Activated CD4-positive, alpha-beta T cell treated with anti-CD3 and anti-CD28 coated beads, Interleukin-2, amount 50 U/mL, for 16 hours (primary cell): ENCODE measurements at places on chromosomes 11 and 22.

- DNase-seq, result peak; percentile 57
Measured at GRCh38 chr11:8006349-8006977, 19.3 kb downstream of the EIF3F start.

DNA sequence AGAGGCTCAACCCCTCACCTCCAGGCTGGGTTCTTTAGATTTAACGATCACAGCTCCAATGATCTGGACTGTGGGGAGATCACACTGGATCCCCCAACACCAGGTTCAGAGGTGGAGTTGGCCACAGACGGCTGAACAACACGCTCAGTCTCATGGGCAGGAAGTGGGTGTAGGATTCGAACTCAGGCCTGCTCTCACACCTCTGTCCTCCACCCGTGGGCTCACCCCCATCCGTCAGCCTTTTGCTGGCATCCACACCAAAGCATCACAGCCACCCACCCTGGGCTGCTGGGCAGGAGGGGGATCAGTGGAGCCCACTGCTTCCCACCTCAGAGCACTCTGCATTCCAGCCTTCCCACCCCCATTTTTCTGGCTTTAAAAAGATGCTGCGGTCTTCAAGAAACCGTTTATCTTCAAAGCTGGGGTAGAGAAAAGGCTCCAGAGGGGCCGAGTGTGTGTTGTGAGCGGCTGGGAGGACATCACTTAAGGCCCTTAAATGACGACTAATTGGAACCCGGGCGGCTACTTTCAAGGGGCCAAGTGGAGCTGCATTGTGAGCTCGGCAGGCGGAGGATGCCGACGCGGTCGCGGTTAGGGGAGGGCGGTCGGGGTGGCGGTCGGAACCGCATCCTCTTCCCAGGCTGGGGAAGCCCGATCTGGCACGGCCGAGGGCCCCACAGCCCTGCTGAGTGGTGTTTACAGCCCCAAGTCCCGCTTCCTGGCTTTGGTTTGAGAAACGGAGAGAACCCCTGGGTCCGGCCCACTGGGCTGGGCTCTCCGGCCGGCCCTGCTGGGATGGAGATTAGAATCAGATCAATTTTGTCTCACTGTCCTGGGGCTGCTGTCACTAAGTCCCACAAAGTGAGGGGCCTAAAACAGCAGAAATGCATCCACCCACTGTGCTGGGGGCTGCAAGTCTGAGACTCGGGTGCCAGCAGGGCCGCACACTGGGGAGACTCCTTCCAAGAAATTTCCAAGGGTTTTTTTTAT is 15.9 kb upstream of the FGF3 start:
- peak; percentile 13 for DNase-seq

GRCh38 chr11:95925011-95925410 is 1.1 kb upstream of the MTMR2 start:
- peak; percentile 18 for DNase-seq

- DNase-seq, result no peak
Measured at GRCh38 chr11:8593455-8593854, 573 bp downstream of the STK33 start.

DNA sequence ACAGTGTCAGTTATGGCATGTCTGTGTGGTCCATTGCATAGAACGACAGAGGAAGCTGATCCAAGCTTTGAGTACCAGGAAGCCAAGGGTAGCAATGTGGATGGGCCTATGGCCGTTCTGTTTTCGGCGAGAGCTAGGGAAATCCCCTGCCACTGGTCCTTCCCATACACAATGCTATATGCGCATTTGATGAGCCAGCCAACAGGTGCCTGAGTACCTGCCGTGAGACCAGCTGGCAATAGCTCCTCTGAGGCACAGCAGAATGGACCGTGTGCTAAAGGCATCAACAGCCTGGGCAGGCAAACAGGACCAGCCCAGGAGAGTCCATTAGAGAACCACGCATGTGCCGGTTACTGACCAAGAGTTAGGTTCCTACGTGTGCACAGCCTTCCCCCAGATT is 753.0 kb downstream of the NTM start:
- no peak for DNase-seq

DNA sequence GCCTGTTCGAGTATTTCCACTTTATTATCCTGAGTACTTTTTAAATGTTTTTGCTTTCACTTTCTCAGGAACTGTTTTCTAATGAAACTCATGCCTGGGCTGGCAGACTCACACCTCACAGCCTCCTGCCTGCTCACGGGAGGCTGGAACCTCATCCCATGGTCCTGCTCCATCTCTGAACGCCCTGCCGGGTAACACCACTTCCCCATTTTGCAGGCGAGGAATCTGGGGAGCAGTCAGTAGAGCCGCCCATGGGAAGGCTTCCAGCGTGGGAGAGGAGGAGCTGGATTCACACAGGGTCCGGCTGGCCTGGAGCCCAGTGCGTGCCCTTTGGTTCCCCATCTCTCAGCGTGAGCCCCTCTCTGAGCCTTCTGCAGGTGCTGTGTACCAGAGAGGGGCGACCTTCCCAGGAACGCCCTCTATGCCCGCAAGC is 53.6 kb downstream of the SCUBE1 start:
- DNase-seq, result no peak

DNA sequence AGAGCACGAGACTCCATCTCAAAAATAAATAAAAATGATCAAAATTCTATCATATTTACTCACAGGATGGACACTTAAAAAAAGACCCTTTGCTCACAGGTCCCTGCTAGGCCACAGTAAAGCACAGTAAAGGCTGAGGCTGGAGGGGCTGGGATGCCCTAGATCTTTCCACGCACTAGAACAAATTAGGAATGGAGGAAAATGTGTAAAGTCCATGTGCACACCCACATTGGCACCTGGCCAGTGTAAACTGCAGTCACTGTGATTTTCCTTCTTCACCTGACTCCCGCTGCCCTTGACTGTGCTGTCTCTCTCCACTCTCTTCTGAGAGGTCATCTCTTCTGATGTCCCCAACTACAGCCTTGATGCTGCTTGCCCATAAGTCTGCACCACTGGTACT is 195.5 kb downstream of the EFCAB6 start:
- no peak for DNase-seq

DNA sequence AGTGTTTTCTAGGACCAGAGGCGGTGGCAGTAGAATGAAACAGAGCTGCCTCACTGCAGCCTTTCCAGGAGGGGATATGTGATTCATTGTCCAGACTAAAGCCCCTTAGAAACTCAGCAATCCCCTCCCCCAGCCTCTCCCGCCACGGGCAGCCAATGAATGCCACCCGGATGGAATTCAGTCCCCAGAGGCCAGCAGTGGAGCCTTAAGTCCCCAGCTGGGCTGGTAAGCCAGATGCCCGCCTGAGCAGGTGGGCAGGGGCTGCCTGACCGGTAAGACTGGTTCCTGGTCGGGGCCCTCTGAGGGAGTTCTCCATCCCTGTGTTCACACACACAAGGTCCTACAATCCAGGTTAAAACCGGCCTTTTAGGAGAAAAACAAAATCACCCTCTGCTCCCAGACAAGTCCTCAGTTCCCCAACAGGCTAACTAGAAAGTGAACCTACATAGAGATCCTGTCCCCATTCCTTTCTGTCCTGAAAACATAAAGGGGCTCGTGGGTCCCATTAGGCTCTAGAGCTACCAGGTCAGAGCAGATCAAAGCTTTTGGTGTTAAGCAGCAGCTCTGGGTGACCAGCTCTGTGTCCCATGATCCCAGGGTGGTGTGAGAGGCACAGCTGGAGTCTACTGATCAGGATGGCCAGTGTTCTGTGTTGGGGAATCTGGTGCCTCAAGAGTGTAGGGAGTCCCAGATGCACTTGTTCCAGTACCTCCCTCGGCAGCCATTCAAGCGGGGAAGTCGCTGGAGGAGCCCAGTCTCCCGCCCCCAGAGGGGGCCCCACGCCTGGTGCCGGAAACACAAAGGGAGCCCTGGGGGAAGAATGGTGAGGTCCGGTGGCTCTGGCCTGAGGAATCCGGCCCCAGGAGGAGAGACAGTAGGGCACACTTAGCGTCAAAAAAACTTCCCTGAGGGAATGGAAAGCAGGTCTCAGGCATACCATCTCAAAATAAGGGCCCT is 2.6 kb downstream of the PATZ1 start:
- peak; percentile 39 for DNase-seq

GRCh38 chr11:71086687-71087258 is 165.6 kb downstream of the SHANK2 start:
- DNase-seq, result no peak

- no peak for DNase-seq
Measured at GRCh38 chr11:109695696-109696095, 273.7 kb downstream of the C11orf87 start.

GRCh38 chr11:85784480-85785265 is 26.3 kb downstream of the SYTL2 start:
- no peak for DNase-seq

- DNase-seq, result no peak
Measured at GRCh38 chr11:27429761-27430393, 42.7 kb downstream of the LGR4 start.

- no peak for DNase-seq
Measured at GRCh38 chr11:47348859-47349258, 3.6 kb downstream of the MYBPC3 start.

DNA sequence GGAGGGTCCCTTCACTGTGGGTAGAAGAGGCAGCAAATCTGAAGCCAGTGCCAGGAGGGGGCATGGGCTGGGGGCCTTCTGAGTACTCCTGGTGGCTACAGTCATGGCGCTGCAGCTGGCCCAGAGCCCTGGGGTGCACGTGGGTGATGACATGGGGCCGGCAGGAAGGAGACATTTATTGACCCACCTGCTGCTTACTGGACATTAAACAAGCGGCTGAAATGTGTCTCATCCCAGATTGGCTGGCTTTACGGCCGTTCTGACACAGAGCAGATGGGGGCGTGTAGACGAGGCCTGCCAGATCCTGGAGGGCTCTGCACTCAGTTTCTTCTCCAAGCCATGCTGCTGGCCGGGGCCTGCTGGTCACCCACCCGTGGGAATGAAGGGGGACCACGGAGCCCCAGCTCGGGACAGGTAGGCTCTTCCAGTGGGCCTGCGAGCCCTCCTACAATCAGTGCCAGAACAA is 906.9 kb downstream of the BRD1 start:
- DNase-seq, result no peak

- DNase-seq, result no peak
Measured at GRCh38 chr11:13102513-13102840, 93.4 kb downstream of the RASSF10 start.

DNA sequence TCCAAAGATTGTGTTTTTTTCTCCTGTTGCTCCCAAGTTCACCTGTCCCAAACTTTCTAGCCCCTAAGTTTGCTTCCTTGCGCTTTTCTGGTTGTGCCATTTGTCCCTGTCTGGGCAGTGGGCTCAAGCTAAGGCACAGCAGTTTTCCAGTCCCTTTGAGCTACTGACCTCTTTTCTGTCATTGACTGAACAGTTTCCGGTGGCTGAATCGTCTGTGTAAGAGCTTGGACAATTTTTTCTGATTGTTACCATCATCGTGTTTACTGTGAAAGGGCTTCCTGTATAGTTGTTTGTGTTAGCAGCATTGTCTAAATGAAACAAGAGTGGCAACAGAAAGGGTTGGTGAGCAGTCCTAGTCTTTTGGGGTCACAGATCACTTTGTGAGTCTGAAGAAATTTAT is 49.8 kb downstream of the BMAL1 start:
- no peak for DNase-seq

DNA sequence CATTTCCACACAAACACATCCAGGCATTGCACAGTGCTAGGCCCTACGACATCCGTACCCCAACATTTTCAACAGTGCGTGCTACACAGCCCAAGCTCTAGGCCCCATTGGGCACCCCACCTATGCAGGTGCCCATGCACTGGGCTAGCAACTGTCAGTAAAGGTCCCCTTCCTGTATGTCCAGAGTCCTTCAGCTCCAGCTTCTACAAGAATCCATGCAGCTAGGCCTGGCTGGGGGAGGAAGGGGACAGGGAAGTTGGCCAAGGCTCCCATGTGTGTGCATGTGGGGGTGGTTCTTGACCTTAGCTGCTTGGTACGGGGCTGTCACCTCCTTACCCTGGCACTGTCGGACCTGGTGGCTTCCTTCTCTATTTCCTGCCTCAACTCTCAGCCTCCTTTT is 1.3 kb downstream of the B3GAT1 start:
- no peak for DNase-seq

GRCh38 chr11:130369713-130370112 is 55.0 kb upstream of the ZBTB44 start:
- DNase-seq, result no peak

GRCh38 chr11:2834503-2835273 is 50.9 kb downstream of the CDKN1C start:
- no peak for DNase-seq

DNA sequence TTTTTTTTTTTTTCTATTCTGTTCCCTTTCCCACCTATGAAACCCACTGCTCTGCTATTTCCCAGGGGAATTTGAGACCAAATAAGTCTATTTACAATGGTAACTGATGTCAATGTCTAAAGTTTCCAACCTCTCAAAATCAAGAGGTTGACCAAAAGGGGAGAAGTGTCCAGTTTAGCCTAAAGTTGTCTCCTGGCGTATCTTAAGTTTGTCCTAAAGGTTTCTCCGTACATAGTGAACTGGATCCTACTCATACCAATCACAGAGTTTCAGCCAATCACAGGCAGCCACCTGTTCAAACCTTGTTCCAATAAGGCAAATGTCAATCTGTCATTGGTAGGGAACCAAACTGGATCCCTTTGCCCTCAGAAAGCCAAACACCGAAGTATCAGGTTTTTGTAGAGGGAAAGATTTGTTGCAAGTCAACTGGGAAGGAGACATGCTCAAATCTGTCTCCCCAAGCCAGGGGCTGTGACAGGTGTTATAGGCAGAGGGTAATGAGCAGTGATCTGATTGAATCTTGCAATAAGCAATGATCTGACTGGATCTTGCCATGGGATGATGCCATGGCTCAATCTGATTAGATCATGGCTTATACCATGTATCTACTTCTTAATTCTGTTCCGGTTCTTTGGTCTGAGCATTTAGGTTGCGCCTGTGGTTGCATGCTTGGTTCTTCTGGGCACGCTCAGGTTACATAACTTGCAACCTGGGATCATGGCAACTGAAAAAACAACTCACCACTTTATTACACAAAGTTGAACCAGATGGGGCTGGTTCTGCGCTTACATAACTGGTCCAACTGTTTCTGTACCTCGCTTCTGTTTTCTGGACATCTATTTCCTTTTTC is 1.1 kb upstream of the VPS37C start:
- peak; percentile 37 for DNase-seq

DNA sequence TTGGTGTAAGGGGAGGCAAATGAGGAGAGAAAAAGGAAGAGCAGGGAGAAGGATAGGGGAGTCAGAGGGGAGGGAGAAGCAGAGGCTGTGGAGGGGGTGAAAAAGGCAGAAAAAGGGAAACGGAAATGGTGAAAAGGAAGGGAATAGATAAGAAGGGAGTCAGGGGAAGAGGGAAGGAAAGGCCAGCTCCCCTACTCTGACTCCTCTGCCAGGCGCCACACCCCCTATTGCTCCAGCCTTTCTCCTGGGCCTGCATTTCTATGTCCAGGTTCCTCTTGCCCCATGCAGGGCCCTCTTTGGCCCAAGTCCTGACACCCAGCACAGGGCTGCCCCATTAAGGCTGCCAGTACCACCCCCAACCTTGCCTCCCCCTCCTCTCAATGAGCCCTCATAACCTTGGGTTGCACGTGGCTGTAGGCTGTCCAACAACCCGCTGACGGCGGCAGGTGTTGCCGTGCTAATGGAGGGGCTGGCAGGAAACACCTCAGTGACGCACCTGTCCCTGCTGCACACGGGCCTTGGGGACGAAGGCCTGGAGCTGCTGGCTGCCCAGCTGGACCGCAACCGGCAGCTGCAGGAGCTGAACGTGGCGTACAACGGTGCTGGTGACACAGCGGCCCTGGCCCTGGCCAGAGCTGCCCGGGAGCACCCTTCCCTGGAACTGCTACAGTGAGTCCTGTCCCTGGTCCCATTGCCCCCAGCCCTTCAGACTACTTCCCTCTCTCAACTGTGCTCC is 3.4 kb upstream of the NHERF4 start:
- DNase-seq, result no peak
